NCI-H524 (cell line): ENCODE measurements at places on chromosomes 16 and 17.
A peak's percentile ranks its signal among the peaks of the same experiment; 100 is the strongest.

DNA sequence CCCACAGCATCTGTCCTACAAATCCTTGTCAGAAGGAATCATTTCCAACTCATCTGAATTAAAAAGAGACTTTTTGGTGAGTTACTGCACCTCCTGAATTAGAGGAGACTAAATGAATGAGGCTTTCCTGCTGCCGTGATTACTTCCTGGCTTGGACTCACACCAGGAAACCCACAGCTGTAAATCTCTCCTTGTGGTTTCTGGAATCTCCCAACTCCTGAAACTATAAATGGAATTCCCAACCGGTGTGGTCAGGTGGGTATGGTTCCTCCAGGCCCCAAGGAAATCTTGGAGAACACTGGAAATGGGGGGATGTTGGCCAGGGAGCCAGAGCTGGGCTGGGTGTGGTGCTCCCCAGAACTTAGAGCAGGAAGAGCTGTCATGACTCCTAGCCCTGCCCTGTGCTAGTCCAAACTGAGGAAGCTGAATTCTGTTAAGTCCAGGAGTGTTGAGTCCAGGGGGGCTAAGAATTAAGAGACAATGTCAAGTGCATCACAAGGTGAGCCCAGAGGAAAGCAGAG, 216.4 kb downstream of the GSG1L start:
- DNase-seq: no peak

DNA sequence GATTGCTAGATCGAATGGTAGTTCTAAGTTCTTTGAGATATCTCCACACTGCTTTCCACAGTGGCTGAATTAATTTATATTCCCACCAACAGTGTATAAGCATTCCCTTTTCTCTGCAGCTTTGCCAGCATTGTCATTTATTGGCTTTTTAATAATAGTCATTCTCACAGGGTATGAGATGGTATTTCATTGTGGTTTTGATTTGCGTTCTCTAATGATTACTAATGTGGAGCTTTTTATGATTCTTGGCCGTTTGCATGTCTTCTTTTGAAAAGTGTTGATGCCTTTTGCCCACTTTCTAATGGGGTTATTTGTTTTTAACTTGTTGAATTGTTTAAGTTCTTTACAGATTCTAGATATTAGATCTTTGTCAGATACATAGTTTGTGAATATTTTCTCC, 36.5 kb upstream of the BCAS3 start:
- DNase-seq: no peak

GRCh38 chr17:82444941-82445521, 5.5 kb downstream of the CYBC1 start:
- DNase-seq: no peak

DNA sequence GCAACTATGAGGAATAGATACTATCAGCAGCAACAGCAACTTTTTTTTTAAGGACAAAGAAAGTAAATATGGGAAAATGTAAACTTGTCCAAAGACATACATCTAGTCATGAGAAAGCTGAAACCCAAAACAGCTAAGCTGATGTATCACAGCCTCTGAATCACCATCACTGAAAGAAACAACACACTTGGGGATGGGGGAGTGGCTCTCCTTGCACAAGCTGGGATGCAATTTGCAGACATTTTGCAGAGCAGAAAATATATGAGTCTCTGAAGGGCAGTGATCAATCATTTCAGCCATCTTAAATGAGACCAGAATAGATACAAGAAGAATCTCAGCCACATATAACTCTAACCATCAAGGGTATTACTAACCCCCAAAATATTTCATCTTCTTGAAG, 79.1 kb downstream of the GRIN2A start:
- DNase-seq: no peak

DNA sequence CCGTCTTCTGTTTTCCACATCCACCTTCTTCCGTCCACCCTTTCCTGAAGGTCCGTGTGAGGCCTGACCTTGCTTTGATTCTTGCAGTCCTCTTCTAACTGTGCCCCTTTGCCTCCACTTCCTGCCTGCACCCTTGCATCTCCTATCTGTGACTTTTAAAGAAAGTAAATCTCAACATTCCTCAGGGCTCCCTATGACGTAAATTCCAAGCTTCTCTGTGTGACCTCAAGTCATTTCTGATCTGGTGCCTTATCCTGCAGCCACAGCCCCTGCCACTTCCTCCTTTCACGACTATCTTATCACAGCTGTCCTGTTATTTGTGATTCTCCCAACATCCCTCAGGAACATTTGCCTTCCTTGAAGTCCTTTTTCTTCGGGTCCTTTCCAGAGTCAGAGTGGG, 520.5 kb downstream of the CDH13 start:
- DNase-seq: no peak

GRCh38 chr17:44926821-44927525, 11.7 kb upstream of the GFAP start:
- no peak for DNase-seq

DNA sequence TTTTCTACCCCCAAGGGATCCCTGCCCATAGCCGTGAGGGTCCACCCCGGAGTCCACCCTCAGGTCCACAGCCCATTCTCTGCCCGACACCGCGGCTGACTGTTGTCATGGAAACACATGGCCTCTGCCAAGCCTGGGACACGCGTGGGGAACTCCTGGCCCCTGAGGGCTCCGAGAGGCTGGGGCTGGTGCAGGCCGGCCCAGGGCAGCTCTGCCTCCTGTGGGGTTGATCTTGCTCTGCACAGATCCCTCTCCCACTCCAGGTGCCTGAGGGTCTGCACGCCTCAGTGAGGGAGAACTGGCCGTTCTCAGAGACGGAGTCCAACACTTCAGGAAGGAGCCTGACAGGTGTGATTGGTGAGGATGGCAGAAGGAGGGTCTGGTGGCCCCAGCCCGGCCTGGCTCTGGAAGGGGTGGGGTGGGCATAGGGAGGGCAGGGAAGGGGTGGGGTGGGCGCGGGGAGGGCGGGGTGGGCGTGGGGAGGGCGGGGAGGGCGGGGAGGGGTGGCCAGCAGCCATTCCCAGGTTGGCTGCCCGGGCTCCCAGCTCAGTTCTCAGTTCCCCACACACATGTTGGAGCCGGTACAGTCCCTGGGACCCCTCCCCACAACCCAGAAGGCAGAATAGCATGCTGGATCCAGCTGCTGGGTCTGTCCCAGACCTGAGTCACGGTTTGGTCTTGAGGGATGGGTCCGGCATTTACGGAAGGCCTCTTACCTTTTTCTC, 6.4 kb downstream of the MRPL28 start:
- DNase-seq: no peak

- no peak for DNase-seq
Measured at GRCh38 chr17:12081720-12082119, 61.0 kb downstream of the MAP2K4 start.

DNA sequence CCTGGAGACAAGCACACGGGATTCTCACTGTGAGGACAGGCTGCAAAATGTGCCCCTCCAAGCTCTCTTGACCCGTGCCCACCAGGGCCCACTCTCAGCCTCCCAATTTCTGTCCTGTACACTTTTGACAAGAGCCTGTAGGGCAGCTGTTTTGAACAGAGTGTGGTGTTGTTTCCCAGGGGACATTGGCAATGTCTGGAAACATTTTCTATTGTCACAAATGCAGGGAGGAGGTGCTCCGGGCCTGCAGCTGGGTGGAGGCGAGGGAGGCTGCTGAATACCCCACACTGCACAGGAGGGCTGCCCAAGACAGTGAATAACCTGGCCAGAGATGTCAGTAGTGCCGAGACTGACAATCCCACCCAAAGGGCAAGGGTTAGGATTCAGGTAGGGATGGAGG, 10.5 kb downstream of the CEP295NL start:
- no peak for DNase-seq

DNA sequence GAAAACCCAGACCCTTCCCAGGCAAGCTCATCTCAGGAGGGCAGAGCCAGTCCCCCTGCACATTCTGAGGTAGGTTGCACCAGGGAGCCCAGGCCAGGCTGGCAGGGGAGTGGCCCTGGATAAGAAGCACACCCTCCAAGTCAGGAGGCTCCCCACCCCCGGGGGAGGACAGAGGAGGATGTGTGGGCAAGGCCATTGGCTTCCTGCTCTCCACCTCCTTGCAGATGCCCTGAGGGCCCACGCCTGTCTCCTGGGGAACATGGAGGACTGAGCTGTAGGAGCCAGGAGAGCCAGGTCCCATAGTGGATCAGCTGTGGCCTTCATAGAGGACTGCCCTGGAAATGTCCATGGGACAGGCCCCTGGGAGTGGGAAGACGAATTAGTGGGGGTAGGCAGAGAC, 126.7 kb downstream of the IRF8 start:
- no peak for DNase-seq

DNA sequence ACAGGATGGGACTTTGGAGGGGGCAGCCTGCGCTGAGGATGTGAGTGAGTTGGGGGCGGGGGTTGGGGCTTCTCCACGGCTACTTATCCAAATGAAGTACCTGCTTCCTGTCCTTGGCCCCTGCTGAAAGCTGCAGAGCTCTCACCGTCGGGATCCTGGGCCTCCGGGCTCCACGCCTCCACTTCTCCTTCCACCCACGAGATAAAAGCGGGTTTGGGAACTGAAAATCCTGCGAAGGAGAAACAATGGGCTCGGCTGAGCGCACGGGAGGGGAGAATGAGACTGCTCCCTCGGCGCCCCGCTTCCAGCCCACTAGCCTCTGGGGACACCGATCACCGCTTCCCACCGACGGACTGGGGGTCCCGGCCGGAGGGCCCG, 486 bp downstream of the ZNF785 start:
- DNase-seq: no peak

DNA sequence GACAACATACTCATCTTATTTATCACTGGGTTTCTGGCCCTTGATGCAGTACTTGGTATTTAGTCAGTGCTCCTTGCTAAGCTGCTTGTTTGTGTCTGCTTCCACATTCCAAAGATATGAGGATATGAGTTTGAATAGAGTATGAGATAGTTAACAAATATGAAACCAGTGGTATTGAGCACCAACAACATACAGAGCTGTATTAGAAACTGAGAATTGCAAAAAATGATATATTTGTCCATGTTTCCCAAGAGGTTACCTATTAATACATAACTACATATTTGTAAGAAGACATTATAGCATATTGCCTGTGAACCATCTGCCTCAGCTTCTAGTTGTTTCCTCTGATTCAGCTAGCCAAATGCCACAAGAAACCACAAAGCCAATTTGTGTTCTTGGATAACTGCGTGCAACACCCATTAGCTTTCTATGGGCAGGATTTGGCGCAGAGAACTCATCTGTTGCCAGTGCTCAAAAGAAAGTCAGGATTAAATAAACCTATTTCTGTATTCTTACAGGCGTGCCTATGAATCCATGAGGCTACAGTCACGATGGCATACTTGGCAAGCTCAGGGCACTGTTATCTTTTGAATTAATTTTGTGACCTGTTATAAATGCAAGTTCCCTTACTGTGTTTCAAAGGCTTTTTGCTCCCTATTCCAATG, 194.4 kb downstream of the MAP2K6 start:
- DNase-seq: no peak

GRCh38 chr16:84597931-84598351, 19.9 kb downstream of the COTL1 start:
- no peak for DNase-seq

DNA sequence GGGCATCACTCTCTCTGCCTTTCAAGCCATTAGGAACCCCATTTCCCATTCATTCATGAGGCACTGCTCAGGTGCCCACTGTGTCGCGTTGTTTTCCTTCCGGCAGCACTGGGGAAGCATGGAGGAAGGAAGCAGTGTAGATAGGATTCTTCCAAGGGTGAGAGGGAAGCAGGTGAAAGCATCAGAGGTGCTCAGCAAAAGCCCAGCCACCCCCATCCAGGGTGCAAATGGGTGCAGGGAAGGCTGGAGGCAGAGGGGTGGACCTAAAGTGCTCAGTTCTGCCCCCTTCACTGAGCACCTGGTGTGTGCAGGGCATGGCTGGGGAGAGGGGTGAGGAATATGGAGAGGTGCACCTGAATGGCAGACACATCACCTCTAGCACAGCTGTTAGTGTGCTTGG, 3.4 kb upstream of the NXPH3 start:
- no peak for DNase-seq

DNA sequence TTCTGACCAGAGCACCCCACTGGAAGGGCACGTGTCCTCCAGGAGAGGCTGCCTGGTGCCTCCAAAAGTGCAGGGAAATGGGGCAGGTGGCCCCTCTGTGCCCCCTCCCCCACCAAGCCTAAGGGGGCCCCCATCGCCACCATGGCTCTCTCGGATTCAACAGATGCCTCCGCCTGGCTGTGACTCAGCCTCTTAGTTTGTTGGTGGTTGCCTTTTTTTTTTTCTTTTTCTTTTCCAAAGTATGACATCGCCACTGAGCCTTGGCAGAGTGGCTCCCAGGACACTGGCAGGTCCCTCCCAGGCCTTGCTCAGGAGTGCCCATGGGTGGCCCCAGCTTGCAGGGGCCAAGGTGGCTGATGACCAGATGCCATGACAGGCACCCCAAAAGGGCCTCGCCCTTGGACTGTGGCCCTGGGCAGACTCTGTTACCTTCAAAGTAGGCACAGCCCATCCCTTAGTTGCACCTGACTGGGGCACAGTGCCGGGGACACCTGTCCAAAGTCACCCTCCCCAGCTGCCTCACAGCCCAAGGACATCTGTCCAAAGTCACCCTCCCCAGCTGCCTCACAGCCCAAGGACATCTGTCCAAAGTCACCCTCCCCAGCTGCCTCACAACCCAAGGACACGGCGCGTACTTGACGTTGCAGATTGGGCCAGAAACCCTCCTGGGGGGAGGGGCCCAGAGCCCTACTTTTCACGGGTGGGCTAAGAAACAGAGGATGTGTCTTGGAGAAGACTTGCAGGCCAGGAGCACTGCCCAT, 29.6 kb downstream of the NPTX1 start:
- DNase-seq: peak; percentile 91

- no peak for DNase-seq
Measured at GRCh38 chr17:6711681-6712057, 1.5 kb downstream of the SLC13A5 start.

DNA sequence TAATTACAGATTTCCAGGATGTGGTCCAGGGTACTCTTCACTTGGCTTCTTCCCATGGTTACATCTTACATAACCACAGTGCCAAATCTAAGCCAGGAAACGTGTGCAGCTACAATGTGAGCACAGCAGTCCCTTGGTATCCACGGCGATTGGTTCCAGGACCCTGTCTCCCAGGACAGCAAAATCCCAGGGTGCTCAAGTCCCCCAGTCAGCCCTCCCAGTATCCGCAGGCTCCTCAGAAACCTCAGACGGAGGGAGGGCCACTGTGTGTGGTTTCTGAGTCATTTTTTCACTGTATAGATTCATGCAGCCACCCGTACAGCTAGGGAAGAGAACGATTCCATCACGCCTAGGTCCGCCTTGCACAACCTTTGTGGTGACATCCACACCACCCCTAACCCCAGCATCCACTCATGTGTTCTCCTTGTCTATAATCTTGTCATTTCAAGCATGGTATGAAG, 11.1 kb upstream of the ATP2C2 start:
- no peak for DNase-seq

GRCh38 chr16:3157229-3158025, 22.6 kb downstream of the ZNF213 start:
- DNase-seq: peak; percentile 98

- no peak for DNase-seq
Measured at GRCh38 chr16:28058839-28059589, 4.5 kb downstream of the GSG1L start.

- no peak for DNase-seq
Measured at GRCh38 chr17:47120521-47121095, 68.5 kb downstream of the CDC27 start.

GRCh38 chr16:22813223-22813947, 577 bp upstream of the HS3ST2 start:
- no peak for DNase-seq
